ENCODE measurements at places on chromosomes 2 and 18.

GRCh38 chr2:120238728-120239487 lies 13.7 kb upstream of the RALB start:
- peak; percentile 54 for DNase-seq

GRCh38 chr2:224126440-224126839 lies 87.4 kb upstream of the SERPINE2 start:
- DNase-seq: no peak

- peak; percentile 61 for DNase-seq
These were observed 492.3 kb upstream of the ZEB2 start for GRCh38 chr2:145012214-145012670.

DNA sequence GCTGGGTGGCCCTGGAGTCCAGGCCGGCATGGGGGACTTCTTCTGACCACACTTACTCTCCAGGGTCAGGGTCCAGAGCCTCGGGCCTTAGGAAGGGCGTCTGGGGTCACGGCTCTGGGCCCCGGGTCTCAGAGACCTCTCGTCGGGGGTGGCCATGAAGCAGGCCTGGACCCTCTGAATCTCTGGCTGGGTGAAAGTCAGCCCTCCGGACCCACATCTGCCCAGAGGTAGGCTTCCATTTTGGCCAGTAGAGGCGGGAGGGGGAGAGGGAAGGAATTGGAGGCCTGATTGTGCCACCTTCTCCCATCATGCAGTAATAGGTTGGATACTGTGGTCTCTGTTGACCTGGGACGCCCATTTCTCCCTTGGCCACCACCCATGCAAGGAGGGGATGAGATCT lies 125.3 kb upstream of the GPC1 start:
- no peak for DNase-seq

DNA sequence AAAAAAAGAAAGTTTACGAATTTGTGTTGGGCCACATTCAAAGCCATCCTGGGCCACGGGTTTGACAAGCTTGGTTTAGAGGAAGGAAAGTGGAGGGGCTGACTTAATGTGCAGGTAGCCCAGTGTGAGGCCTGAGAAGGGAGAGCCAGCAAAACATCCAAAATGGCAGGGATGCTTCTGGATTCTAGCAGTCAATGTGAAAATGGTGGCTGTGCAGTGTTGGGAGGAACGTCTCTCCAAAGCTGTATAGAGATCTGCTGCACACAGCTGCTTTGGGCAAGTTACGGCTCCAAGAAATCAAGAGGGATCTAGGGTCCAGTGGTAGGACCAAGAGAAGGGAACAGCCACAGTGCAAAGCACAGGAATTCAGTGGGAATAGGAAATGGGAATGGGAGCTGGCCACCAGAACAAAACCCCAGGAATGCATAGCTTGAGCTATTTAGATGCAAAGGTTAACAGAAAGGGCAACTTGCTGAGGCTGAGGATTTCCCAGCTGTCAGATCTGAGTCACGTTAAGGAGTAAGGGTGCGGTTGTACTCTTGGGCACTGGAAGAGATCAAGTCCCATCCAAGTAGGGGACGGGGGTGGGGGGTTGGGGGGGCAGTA lies 70.6 kb downstream of the B3GNT2 start:
- DNase-seq: peak; percentile 74

DNA sequence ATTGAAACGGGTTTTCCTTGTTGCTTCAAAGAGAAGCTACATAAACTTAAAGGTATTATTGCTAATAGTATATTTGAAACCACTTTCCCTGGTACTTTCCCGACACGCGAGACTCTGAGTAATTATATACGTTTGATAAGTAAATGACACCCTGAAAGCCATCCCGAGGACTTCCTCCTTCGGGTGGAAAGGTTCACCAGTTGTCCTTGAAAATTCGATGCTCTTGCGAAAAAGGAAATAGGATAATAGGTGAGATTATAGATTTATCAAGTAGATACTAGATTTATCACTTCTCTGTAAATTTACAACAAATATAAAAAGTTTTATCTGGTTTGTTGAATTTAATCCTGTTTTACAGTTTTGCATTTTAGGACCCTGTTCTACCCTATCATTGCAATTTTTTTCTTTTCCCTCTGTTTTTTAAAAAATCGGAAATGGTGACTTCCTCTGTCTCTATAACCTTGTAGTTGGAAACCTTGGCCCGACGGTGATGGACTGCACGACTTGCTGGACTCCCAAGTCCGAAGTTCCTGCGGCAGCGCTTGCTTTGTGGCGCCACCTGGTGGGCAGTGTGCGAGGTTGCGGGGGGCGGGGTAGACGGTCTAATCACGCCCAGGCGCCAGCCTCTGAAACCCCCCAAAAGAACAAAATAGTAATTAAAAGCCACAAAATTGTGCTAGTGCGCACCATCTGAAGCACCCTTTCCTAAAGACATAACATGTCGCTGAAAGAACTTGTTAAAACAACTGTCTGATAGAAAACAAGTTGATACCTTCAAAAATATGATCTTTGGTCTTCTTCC lies 972 bp upstream of the DLX2 start:
- DNase-seq: peak; percentile 92

DNA sequence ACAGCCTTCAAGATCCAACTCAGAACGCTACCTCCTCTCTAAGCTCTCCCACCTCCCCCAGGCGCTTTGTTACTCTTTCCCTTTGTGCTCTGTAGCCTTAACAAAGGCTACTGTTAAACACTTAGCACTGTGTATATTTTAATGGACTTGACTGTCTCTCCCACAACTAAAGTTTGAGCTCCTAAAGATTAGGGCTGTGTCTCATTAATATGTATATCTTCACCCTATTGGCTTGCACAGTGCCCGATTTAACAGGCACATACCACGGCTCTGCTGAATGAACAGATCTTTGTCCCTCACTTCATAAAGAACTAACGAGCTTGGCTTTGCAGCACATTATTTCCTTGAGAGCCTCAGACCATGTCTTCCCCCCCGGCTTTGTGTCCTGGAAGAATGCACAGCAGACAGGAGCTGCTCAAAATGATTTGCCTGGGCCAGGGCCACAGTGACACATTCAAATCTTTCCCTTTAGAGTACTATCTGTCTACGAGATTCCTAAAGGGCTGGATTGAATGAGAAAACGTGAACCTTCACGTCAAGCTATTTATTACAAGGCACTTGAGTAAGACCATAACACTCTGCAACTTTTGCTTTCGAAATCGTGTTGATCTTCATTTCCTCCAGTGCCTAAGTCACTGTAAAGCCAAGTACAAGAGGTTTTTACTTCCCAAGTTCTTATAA lies 22.1 kb downstream of the ABHD3 start:
- DNase-seq: peak; percentile 81

DNA sequence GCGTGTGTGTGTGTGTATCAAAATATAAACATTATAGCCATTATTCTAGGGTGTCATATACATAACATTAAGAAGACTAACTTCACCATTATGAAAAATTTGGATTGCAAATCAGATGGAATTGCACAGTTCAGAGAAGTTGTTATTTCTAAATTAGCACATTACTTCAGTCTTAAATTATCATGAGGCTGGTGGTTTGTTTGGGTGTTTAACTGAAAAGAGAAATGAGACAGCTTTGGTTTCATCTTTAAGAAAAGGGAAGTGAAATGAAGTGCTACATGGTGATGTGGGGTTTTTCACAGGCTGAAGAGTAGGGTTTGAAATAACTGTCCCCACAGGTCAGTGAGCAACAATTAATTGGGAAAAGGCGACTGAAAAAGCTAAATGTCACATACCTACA lies 161.2 kb upstream of the XIRP2 start:
- no peak for DNase-seq

DNA sequence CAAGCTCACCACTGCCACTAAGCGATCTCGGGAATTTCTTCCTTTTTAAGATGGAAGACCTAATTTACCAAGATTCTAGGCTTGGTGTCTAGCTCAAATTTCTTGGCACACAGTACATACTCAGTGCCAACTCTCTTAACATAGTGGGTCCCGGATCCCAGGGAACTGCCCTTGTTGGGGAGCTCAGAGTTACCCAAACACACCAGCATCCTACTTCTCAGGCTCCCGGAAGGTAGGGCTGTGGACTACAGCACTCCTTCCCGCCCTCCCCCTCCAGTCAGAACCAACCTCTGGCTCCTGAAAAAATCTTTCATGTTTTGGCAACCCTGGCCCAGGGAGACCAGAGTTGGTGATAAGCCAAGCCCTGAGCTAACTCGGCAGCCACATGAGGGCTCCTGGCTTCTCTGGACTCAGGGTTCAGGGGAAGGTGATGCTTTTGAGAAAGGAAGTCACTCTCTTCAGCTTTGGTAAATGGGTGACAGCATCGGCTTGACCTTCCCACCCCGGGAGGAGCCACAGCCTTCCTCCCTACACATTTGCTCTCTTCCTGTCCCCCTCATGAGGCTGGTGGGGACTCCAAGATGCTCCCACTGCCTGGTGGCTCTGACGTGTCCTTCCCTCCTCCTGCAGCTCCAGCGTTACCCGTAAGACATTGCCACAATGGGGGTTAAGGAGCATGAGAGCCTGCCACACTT lies 8.8 kb downstream of the ODC1 start:
- no peak for DNase-seq

DNA sequence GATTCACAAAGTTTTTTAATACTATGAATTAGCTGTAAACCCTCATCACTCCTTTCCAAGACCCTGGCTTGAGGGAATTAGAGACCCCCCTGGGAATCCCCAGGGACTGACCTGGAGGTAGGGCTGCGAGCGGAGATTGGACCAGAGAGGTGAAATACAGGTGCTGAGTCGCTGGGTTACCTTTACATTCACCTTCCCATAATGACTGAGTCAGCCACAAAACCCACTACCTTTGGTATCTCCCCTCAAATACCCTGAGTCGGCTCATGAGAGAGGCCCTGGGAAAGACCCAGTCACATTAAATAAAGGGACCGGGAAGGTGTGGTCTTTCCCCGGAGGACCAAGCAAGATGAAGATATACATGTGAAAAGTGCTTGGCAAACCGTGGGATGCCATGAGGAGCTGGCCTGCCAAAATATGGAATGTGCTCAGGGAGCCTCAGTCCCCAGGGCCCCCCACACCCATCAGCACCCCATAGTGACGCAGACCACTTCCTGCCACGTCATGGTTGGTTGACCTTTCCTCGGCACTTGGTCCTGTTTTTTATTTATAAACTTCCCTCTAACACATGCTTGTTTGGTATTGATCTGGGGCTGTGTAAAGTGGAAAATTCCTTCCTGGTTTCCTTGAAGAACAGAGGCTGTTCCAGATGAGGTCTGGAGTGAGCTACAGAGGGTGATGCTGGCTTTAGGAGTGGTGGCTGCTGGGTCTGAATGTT lies 51.4 kb downstream of the IL1RL2 start:
- DNase-seq: peak; percentile 91

- DNase-seq: no peak
These were observed 419.5 kb downstream of the NUP35 start for GRCh38 chr2:183543731-183544130.

DNA sequence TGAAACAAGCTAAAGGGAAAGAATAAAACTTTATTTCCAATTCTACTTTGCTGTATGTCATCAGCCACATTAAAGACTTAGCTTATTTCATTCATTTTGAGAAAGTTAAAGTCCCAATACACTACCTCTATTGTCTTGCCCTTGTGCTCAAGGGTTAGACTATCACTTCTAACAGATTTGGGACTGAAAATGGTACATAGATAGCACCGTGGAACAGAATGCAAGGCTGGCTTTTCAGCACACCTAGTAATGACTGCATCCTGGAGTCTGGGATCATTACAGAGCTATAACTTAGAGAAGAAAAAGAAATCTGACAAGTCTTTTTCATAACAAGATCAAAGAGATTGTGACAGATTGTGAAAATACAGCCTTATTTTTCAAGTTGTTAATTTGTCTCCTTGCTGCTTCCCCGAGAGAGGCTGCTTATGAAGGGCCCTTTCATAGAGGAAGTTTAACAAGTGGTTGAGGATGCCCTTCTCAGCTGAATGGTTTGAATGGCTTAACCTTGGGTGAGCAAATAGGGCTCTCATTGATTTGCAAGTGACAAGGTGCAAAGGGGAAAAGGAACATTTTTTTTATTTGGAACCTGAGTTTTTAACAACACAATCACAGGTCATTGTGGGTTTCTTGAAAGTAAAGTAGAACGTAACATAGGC lies 371.8 kb downstream of the EPHA4 start:
- no peak for DNase-seq

DNA sequence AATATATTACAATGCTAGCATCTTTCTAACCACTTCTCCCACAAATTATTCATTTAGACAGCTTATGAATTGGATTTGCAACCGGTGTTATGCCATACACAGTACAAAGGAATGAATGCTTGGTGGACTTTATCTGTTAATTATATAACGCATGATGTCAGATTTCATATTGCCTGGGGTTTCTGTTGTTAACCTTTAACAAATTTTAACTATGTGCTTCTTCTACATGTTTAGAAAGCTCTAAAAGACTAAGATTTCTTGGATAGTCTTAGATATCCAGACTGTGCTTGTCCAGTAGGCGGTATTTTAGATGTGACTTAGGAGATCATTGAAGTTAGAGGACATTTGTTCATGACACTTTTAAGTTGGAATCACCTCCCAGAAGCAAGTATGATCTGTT lies 976.3 kb downstream of the TMEM182 start:
- DNase-seq: no peak

DNA sequence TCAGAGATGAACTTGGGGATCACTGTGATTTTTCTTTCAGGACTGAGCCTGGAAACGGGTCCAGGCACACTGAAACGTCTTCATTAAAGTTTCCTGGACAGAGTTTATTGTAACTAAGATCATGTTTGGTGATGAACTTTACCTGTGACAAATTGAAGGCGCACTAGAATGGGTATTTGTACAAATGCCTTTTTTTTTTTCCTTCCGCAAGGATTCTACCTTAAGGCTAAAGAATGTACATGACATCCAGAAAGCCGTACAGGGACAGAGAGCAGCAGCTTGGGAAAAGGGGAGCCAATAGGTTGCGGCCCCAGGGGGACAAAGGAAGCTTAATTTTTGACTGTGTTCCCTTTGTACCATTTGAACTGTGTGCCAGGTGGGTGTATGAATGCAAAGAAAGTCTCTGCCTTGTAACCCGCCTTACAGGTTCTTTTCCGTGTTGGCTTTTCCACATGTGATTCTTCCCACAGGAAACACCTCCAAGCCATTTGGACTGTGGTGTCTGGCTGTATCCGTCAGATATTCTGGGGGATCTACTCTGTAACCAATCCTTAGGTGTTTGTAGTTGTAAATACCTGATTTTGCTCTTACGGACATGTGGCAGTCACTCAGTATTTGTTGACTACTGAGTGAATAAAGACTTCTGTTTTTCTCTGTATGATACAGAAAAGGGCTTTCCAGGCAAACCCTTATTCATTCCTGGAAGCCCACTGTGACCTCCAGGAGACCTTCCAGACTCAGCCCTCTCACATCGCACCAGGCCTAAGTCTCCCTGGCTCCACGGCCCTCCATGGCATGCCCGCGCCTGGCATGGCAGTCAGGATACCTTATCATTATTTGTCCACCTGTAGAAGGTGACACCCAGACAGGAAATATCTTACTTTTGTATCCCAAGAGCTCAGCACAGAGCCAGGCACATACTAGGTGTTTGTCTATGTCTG lies 1.1 kb downstream of the LRRFIP1 start:
- no peak for DNase-seq

DNA sequence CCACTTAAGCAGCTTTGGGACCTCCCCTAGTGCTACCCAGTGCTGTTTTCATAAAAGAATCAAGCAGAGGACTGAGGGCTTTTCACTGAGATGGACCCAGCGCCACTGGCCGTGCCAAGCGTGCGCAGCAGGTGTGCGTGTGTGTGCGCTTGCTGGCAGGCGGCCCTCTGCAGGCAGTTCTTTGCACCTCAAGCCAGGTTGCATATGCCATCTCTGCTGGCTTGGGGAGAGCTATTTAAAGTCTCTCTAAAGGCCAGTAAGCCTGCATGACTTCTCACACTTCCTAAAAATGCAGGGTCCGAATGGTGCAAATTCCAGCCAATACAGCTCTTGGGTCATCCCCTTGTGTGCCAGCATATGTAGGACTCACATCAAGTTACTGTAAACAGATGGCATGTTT lies 255.5 kb downstream of the RNF152 start:
- no peak for DNase-seq

- no peak for DNase-seq
These were observed 6.6 kb downstream of the KIF1A start for GRCh38 chr2:240813231-240813921.
